ENCODE measurements at places on chromosomes 13 and 19.
A peak's percentile ranks its signal among the peaks of the same experiment; 100 is the strongest.

DNA sequence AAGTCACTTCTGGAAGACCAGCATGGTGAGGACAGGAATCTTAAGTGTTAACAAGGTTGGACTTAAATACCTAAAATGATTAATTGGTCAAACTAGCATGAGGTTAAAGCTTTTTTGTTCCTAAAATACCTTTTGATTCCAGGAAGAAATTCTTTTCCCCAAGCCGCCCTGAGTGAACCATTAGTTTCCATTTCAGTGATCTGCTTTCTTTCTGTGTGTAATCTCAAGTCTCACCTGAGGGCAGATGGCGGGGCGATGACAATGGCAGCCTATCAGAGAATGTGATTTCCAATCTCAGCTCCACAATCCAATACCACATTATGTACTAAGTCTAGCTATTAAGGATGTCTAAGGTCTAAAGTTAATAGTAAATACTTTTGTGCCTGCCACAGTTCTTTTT, 390.9 kb upstream of the SGCG start:
- DNase-seq: no peak

DNA sequence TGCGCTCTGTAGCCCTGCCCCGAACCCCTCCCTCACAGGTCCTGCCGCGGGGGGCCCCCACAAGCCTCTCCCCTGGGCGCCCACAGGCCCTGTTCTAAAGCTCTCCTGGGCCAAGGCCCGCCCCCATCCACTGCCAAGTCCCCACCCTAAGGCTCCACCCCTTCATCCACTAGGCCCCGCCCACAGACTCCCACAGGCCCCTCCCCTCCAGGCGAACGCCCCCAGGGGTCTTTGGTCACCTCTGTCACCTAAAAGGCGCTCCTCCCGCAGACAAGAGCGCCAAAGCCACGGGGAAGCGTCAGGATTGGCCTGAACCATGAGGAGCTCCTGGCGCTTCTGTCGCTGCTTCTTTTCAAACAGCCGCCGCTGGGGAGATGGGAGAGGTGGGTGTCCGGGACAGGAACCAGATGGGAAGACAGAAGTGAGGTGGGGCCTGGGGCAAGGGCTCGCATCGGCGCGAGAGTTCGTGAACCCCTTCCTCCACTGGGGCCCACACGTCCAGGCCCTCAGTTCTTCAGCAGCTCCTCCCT, 2.3 kb downstream of the TULP2 start:
- DNase-seq: no peak

DNA sequence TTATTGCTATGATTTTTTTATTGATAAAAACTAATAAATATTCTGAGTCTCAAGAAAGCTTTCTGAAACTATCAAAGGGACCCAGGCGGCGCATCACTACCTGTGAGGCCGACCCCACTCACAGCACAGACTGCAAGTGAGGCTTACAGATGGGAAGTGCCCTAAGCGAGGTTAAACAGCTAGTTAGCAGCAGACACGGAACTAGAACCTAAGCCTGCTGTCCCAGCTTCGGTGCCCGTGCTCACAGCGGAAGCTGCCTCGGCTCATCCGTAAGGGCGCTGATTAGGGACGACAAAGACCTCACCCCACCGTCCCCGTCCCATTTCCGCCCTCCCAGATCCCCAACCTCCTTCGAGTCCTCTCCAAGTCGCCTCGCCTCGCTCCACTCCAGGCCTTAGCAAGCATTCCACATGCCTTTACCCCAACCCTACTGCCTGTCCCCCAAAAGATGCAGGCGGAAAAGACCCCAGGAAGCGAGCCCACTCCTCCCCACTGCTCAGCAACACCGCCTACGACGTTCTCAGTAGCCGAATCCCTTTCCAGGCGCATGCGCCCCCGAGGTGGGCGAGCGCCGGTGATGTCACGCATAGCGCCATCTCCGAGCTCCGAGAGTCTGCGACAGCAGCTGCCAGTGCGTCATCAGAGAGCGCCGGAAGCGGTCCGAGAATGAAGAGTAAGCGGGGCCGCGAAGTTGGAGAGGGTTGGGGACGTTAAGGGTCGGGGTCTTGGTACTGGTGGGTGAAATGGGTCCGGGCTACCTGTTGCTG, at the start of gene POP4:
Gene POP4, plus strand, starts transcription at position 631 of the 767 bp plus-strand sequence. Its CDS starts 36 bp downstream, at position 667.
- DNase-seq: peak; percentile 88

DNA sequence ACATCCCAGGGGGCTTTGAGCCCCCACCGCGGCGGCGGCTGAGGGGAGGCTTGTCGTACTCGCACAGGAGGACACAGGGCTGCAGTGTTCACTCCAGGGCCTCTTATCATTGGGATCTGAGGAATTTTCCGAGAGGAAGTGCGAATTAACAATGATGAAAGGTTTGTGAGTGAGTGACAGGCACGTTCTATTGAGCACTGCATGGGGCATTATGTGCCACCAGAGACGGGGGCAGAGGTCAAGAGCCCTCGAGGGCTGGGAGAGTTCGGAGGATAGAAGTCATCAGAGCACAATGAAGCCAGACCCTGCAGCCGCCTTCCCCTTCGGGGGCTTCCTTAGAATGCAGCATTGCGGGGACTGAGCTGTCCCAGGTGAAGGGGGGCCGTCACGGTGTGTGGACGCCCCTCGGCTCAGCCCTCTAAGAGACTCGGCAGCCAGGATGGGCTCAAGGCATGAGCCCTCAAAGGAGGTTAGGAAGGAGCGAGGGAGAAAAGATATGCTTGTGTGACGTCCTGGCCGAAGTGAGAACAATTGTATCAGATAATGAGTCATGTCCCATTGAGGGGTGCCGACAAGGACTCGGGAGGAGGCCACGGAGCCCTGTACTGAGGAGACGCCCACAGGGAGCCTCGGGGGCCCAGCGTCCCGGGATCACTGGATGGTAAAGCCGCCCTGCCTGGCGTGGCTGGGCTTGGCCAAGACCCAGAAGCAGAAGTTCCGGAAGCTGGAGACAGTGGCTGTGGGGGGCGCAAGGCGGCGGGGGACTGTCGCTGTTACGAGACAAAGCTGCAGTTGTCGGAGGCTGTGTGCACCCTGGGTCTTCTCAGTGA, 53.9 kb downstream of the MCF2L start:
- DNase-seq: no peak

GRCh38 chr19:5953680-5954213, 24.2 kb downstream of the RANBP3 start:
- no peak for DNase-seq

- no peak for DNase-seq
These were observed 379.2 kb upstream of the MIR17HG start for GRCh38 chr13:90968166-90968904.

GRCh38 chr13:66501181-66501580, 729.0 kb downstream of the PCDH9 start:
- no peak for DNase-seq

GRCh38 chr19:56840451-56841192, at the start of the genes PEG3 and ZIM2:
TSS of gene PEG3 (minus strand) at chr19:56840726. CDS start at chr19:56824655, 16,071 bp downstream.
TSS of gene ZIM2 (minus strand) at chr19:56840726. CDS start at chr19:56824277, 16,449 bp downstream.
- no peak for DNase-seq

- DNase-seq: no peak
These were observed 51.5 kb upstream of the MRI1 start for GRCh38 chr19:13712767-13713201.

DNA sequence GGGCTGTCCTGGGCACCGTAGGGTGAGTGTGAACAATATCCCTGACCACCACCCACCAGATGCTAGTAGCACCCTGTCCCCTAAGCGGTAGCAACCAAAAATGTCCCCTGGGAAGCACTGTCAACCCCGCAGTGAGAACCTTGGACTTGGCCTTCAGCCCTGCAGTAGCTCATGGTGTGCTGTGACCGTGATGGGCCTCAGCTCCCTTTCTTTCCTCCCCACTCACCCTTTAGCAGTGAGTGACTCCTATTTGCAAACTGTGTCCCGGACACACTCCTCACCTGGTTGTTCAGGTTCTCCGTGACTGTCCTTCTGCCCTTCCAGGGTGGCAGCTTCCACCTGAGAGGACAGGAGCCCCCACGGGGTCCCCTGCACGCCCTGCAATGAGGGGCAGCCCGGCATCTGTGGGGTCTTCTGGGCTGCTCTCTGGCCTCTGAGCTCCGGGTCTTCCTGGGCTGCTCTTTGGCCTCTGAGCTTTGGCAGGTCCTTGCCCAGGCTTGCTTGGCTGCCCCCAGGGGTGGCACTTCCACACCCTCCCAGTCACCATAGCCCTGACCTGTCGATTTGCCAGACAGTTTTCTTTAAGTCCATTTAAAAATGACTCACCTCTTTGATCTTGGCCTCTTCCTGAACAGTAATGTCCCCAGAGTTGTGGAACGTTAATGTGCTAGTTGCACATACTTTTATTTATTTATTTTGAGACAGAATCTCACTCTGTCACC, 3.8 kb downstream of the KDM4B start:
- DNase-seq: no peak

GRCh38 chr19:33861950-33862349, 65.3 kb downstream of the KCTD15 start:
- DNase-seq: no peak

GRCh38 chr19:13985771-13986347, 20.3 kb downstream of the RFX1 start:
- no peak for DNase-seq

- DNase-seq: no peak
These were observed 9.6 kb downstream of the ZNF431 start for GRCh38 chr19:21151460-21151859.

DNA sequence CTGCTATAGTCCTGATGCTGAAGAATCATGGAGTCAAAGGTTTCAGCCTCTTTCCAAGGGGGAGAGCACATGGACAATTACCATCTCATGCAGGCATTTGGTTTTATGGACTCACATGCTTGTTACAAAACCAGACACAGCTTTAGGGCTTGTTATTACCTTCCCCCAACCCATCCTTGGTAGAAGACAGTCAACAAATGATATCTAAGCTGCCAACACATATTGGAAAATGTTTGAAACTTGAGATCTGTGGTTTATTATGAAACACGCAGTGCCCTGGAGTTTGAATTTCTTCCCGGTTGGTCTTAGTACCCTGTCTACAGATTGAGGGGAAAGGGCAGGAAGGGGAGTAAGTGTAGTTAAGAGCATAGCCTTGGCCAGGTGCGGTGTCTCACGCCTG, 12.5 kb upstream of the CYP2A6 start:
- DNase-seq: no peak

DNA sequence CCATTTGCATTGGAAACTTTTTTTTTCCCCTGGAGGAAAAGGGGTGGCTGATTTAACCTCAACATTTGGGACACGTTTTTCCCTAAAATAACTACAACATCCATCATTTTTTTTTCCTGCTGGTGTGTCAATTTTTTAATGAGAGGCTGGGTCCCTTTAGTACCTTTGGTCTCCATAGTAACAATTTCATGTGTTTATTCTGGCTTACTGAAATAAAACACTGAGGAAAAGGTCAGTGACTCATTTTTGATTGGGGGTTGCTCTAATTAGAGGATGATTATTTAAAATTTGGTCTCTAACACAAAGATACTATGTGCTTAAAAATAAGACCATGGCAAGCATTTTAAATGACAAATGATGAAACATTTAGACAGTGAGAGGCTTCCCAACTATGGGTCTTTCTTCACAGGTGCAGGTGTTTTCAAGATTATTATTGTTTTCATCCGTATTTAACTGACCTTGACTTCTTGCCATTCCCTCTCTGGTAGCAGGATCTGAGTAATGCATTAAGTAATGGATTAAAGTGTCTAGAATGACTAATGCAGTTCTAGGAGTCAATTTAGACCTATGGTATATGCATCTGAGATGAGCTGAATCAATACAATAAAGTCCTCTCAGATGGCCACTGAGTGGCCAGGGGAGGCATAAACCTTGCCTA, 406.4 kb downstream of the KCNRG start:
- no peak for DNase-seq

DNA sequence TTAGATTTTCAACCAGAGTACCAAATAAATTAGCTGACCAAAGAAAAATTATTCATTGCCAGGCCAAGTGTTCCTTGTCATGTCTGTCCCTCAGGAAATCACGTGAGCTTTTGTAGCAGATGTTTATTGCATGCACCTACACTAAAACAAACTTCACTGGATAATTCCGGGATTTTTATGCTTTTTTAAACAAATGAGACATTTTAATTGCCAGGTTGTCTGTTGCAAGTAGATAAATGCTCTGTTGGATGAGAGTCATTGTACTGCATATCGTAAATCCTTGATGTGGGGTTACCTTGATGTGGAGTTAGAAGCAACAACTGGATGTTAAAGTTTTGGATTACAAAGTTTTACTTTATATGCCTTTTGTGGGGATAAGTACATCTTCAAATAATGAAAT, 1187.7 kb upstream of the PCDH9 start:
- no peak for DNase-seq

DNA sequence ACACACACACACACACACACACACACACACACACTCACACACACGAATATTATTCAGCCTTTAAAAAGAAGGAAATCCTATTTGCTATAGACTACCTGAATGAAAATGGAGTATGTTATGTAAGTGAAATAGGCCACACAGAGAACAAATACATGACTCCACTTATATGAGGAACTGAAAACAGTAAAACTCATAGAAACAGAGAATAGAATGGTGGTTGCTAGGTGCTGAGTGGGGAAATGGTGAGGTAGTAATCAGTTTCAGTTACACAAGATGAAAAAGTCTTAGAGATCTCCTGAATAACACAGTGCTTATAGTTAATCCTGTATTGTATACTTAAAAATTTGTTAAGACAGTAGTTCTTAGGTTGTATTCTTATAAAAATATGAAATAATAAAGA, 8.2 kb downstream of the ZNF677 start:
- no peak for DNase-seq

- no peak for DNase-seq
These were observed 963.1 kb downstream of the EFNB2 start for GRCh38 chr13:105572401-105572800.

DNA sequence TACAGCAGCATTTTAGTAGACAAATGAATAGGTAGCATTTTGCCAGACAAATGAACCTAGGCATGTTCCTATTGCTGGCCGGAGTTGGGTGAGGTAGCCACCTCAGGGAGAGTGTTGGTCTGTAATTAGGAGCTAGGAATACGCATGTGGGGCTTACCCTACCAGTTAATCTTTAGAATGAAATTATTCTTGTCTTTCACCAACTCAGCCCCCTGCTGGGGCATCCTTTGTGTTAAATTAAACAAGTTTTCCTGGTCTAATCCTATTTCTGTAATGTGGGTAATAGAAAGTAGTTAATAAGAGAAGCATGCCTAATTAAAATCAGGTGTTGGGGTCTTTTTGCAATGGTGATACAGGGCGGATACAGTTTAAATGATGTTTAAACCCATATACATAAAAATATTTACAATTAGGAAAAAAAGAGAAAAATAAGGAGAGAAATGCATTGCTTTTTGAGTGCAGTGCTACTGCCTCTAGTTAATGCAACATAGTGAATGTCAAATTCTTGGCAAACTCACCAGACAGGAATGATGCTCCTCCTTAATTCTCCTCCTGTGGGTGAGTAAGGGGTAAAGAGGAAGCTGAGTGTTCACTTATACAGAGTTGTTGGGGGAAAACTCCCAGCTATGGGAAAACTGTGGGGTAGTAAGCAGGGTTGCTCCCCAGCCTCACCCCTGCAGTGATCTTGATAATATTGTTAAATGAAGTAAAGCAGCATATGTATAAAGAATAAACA, 276.4 kb upstream of the EDNRB start:
- DNase-seq: no peak

DNA sequence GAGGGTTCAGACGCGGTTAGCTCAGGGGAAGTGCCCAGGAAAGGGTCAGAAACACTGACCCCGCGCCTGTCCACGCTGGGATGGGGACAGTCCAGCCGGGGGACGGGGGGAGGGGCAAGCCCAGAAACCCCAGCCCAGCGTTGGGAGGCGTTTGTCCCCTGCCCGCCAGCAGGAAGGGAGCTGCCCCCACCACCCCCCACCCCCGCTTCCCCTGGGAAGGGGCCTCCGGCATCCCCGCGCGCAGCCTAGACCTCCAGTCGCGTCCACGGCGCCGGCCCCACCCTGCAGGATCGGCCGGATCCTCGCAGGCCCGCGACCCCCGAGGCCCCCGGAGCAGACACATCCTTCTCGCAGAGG, 277 bp downstream of the GIPC1 start:
- no peak for DNase-seq
